ENCODE measurements at places on chromosomes 3 and 15.

DNA sequence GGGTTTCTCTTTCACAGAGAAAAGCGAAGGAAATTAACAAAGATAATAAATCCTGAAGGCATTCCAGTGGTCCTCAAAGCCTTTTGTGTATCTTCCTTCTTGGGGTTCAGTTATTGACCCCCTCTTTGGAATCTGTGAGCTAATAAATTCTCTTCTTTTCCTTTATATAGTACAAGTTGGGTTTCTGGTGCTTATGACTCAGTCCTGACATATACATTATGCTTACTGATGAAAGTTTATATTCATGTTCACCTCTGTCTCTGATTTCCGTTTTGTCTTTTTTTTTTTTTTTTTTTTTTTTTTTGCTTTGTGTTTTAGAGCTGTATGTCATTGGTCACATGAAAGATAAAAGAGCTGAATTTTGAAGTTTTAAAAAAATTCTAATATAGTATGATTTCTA lies 230.7 kb upstream of the RBMS3 start:
- no peak for DNase-seq

DNA sequence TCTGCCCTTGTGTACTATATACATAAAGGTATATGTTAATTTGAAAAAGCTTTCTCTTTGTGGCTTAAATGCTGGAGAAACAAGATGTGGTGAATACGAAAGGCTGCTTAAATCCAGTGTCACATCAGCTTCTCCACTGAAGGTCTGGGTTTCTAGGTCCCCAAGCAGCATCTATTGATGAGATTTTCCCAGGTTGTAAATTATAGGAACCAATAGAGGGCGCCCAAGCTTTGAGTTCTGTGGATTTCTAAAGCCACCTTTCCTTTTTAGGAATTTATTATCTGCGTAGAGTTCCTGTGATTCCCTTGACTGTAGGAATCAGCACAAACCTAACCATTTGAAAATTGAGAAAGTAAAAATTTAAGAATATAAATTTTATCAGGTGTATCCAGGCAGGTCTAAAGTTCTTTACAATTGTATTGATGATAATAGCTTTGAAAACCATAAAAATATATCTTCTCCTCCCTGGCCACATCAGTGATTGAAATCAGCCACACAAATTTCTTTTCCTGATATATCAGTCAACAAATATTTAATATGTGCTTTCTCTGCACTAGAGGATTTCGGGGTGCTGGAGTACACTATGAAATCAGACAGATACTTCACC lies 88.3 kb upstream of the ADAMTSL3 start:
- DNase-seq = no peak

DNA sequence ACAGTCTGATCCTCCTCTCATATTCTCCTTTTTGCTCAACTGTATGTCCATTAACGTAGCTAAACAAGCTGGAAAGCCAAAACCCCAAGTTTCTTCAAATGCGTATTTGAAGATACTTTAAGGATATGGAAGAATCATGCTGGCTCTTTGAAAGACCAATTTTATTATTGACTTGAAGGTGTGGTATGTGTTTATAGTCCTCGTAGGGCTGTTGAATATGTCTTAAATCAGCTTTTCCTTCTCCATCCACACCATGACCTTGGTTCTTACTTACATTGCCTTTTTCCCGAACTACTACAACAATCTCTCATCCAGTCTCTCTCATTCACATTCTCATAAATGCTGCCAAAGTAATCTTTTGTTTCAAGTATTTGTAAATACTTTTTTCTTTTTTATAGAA lies 19.7 kb upstream of the THUMPD3 start:
- no peak for DNase-seq

- DNase-seq = no peak
Measured at GRCh38 chr3:60514866-60515265, 736.4 kb downstream of the FHIT start.

DNA sequence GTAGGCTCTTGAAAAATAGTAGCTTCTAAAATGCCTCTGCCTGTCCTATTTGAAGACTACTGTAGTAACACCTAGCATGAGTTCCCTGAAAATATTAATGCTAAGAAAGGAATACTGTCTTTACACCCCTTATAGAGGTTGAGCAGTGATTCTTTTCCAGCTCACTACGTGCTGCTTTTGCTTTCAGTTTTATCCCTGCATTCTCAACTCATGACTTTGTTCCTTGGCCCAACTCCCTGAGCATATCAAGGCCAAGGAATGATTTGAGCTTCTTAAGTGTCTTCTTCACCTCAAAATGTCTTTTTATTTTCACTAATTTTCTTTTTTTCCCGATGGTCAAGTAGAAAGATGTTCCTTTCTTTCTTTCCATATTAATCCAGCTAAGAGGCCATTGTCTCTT lies 16.5 kb upstream of the P2RY13 start:
- DNase-seq = no peak

GRCh38 chr3:184175981-184176376 lies 1.3 kb downstream of the AP2M1 start:
- no peak for DNase-seq

GRCh38 chr15:52362497-52362896 lies 66.9 kb upstream of the MYO5C start:
- DNase-seq = no peak

- no peak for DNase-seq
Measured at GRCh38 chr3:74351213-74351612, 263.2 kb downstream of the CNTN3 start.

GRCh38 chr3:9828801-9829755 lies 14.7 kb downstream of the RPUSD3 start:
- DNase-seq = no peak

DNA sequence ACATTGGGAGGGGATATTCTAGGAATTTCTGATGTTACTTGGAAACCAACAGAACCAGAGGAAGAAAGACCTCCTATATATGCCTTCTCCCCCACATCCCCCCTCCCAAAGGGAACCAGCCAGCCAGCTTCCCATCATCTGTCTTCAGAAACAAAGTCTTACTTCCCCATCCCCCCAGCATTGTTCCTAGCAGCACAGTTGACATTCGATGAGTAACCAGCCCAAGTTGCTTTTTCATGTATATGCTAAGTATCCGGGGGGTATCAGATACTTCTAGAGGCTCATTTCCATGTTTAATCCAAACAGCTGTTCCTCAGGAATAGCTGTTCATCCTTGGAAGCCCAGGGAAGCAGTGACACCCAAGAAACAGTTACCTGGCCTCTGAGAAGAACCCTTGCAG lies 16.0 kb downstream of the RMDN3 start:
- no peak for DNase-seq

DNA sequence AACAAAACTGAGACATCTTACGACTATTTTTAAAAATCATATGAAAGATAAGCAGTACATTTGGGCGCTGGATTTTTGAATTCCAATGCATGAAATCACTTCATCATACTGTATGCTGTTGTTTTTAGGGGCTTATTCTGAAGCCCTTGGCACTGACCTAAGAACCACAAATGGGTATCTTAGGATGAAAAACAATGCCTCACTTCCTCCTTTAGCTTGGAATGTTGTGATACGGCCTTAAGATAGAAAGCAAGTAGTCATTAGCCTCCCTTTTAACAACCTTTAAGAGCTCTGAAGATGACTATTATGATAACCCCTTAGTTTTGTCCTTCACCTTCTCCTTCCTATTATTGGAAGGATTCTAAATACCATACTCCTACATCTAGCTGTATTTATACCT lies 289.8 kb downstream of the ARPP21 start:
- no peak for DNase-seq

GRCh38 chr15:85771271-85771670 lies 23.5 kb downstream of the KLHL25 start:
- no peak for DNase-seq

- no peak for DNase-seq
Measured at GRCh38 chr15:40430271-40430805, 10.4 kb upstream of the BAHD1 start.

DNA sequence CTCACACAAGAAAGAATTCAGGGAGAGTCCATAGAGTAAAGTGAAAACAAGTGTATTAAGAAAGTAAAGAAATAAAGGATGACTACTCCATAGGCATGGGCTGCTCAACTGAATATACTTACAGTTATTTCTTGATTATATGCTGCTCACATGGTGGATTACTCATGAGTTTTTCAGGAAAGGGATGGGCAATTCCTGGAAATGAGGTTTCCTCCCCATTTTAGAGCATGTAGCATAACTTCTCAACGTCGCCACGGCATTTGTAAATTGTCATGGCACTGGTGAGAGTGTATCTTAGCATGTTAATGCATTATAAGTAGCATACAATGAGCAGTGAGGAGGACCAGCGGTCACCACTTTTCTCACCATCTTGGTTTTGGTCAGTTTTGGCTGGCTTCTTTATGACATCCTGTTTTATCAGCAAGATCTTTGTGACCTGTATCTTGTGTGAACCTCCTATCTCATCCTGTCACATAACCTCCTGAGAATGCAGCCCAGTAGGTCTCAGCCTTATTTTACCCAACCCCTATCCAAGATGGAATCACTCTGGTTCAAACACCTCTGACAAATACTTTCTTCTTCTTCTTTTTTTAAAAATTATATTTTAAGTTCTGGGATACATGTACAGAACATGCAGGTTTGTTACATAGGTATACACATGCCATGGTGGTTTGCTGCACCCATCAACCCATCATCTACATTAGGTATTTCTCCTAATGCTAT lies 849.7 kb downstream of the TBL1XR1 start:
- DNase-seq = no peak

DNA sequence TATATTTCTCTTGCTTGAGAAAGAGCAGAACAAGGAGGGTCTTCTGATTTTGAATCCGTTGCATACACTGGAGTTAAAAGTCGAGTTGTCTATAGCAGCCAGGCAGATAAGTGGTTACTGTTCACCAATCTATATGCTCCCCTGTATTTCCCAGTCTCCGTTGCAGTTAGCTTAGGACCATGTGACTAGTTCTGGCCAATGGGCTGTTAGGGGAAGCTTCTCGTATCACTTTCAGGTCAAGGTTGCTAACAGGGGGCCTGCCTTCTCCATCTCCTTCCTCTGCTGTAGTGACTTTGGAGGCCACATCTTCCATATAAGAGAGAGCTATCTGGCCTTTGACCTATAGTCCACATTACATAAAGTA lies 188.5 kb upstream of the KBTBD8 start:
- no peak for DNase-seq

- no peak for DNase-seq
Measured at GRCh38 chr15:47299846-47300434, 417.4 kb upstream of the SEMA6D start.

GRCh38 chr15:79130535-79131130 lies 40.1 kb upstream of the RASGRF1 start:
- no peak for DNase-seq

DNA sequence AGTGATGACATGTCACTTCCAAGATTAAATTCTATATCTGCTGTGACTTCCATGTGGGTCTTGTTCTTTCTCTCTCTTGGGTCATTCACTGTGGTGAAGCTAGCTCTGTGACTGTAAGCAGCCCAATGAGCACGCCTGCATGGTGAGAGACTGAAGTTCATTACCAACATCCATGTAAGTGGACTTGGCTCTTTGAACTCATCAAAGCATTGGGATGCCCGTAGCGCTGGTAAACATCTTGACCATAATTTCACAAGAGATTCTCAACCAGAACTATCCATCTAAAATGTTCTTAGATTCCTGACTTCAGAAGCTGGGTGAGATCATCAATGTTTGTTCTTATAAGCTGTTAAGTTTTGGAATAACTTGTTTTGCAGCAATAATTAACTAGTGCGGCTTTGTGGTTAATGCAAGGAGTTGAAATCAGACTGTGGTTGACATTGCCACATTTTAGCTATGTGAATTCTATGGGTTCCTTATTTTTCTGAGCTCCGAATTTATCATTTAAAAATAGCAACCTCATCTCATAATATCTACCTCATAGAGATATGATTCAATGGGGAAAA lies 31.6 kb upstream of the LRRC3B start:
- DNase-seq = no peak

- no peak for DNase-seq
Measured at GRCh38 chr3:106810300-106810875, 566.9 kb upstream of the CCDC54 start.

GRCh38 chr3:28859897-28860296 lies 421.0 kb upstream of the RBMS3 start:
- no peak for DNase-seq

DNA sequence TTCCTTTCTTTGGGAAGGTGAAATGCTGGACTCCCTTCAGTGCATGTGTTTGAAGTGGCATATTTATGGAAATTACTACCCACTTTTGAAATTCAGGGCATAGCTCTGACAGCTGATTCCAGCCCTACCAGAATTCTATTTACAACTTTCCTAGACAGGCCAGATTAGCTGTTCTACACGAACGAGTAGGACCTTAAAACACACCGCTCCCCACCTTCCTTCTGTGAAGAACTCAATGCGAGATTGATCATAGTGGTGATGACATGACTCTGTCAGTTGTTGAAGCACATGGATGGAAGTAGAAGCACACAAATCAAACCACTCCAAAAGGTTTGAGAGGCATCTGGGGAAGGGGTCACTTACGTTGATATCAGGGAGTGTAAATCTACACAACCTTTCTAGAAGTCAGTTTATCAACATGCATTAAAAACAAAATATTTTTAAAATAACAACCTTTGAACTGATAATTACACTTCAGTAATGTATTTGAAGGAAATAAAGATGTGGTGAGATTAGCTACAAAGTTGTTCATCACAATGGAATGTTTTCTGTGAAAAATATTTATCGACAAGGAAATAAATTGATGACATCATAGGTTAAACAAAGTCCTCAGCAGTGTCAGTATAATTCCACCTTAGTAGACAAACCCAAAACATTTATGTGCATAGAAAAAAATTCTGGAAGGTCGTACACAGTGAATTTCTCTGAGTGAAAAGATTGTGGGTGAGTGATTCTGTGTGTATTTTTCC lies 29.8 kb downstream of the RARB start:
- DNase-seq = no peak

DNA sequence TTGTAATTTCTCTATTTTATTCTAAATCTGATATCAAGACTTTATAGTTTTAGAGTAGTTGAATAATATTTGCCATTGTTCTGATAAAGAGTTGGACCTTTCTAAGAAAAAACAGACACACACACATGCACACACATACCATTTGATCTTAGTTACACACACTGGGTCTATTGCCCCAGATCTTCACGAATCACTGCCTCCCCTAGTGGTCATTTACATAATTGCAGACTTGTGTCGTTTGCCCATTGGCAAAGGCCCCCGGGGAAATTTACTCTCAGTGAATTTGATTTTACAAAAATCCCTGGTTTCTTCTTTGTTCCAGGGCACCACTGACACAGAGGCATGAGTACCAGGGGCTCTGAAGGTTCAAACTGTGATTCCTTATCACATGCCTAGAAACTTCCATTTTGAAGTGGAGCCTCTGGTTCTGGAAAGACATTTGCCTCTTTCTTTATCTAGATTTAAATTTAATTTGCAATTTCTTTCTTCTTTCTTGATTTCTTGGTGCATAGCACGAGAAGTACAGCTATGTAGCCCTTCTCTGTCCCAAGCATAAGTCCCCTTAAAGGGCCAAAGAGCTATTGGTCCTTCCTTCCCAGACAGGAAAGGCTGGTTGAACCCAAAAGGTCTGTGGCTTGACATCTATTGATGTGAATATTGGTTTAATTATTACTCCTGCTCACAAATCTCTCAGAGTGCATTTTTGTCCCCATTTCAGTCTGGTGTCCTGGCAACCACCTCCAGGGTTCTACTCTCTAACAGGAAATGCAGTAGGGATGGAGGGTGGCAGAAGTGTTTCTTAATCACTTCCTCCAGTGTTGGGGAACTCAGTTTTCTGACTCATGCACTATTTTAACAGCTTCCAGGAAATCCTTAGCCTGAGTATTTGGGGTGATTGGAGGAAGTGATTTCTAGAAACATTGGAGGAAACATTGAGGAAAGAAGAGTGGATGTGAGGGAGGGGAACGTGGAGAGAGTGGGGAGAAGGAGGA lies 32.4 kb upstream of the SLC6A11 start:
- DNase-seq = no peak

GRCh38 chr3:103624271-103624670 lies 1189.5 kb downstream of the ZPLD1 start:
- no peak for DNase-seq

Measured in SIG-M5 (cell line).